ENCODE measurements at places on chromosomes 13 and 19.

DNA sequence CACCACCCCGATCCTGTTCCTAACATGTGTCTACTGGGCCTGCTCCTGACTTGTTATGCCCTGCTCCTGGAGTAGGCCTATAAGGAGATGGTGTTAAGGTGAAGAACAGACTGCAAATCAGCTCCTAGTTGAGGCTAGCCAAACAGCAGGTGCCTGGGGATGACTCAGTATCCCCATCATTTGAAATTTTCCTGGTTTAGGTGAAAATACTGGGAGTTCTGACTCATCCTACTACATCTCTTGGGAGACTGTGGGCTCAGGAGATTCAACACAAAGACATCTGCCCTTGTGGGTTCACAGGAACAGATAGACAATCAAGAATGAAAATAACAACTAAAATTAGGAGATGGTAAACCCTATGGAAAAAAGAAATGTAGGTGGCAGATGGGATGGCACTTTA, 41.2 kb downstream of the BRD4 start:
- no peak for DNase-seq

GRCh38 chr19:47362321-47362720, 13.2 kb downstream of the DHX34 start:
- no peak for DNase-seq

DNA sequence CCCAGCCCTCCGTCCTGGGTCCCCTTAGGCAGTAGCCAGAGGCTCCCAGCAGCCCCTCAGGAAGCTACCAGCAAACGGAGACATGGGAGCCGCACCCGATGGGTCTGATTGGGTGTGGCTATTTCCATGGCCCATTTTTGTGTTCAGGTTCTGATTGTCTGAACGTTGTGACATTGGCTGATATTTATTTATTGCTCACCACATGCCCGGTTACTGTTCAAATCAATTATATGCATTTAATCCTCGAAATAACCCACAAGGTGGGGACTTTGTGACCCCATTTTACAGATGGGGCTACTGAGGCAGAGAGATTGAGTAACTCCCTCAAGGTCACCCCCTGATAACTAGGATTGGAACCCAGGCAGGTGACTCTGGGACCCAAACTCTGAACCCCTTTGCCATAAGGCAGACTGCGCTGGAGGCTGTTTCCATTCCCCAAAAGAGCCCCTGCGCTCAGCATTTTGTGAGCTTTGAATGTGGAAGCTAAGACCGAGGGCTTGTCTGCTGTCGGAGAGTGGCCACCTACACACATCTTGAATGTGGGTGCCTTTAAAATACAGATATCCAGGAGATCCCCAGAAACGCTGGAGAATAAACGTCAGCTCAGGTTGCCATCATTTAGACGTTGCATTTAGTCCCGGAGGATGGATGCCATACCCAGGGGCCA, 13.6 kb upstream of the MCF2L start:
- DNase-seq = no peak

DNA sequence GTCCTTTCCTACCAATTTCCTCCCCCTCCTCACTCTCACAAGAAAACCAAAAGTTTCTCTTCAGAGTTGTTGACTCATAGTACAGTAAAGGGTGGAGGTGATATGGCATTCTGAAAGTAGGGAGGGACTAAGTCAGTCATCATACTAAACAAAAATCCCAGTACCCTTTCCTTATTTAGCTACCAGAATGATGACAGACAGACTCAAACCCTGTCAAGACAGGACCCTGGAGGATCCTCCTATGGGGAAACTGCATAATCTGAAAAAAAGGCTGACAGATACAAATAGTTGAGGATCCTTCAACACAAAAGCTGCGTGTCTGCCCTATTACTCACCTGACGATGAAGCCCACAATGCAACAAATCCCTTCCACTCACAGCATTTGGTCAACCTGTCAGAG, 55.5 kb downstream of the CYSLTR2 start:
- no peak for DNase-seq

DNA sequence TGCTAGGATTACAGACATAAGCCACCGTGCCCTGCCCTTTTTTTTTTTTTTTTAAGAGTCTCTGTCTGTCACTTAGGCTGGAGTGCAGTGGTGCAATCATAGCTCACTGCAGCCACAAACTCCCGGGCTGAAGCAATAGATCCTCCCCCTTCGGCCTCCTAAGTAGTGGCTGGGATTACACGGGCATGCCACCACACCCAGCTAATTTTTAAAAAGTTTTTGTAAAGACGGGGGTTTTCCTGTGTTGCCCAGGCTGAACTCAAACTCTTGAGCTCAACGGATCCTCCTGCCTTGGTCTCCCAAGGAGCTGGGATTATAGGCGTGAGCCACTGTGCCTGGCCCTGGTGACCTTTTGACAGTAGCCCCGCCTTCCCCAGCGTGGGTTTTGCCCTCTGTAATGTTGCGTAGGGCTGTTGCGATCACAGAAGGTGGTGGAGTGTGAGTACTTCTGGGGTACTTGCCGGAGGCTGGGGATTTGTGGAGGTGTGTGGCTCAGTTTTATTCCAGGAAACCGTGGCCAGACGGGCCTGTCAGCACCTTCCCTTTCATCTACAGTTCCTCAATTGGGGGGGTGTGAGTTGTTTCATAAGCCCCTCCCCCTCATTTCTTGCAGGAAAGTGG, 11.6 kb upstream of the RETN start:
- peak; percentile 78 for DNase-seq

GRCh38 chr13:82341116-82341515, 1541.2 kb downstream of the SLITRK1 start:
- DNase-seq = no peak

- DNase-seq = no peak
Observed at GRCh38 chr13:86882107-86882506, 789.1 kb upstream of the SLITRK5 start.

GRCh38 chr19:48506138-48506733, 5.4 kb downstream of the LMTK3 start:
- DNase-seq = no peak

- DNase-seq = no peak
Observed at GRCh38 chr19:6318772-6319171, 14.6 kb downstream of the ACER1 start.

GRCh38 chr13:47288546-47288945, 391.7 kb upstream of the HTR2A start:
- no peak for DNase-seq

DNA sequence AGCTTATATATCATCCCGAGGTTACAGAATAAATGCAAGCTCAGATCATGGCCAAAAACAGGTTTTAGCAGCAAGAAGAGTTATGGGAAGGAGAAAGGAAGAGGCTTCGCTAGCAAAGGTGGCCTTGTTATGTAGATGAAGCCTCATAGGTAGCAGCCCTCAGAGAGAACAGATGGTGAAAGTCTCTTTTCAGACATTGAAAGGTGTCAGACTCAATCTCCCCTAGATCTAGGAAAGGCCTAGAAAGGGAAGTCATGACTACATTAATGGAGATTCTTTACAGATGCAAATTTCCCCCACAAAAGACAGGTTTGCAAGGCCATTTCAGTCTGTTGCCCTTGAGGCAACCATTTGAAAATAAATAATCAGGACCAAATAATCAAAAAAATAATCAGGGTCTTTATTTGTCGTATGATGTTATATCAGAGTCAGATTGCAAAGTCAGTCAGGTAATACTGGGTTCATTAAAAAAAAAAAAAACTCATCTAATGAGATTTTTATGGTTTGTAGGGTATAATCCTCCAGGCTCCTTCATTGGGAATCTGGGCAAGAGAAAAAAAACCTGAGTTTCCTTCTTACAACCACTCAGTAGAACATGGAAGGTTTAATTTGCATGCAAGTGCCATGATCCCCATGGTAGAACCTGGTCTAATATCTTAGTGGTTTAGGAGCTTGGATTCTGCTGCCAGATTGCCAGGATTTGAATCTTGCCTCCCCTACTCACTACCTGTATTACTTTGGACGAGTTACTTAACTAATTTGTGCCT, 50.8 kb upstream of the HTR2A start:
- no peak for DNase-seq

- DNase-seq = no peak
Observed at GRCh38 chr19:5152013-5152763, 183.3 kb downstream of the KDM4B start.

Measured in CD4-positive, alpha-beta T cell treated with Interferon gamma for 1 hour (primary cell).